Endothelial cell (in vitro differentiated cells): ENCODE measurements at places on chromosomes 12 and 14.

- DNase-seq: no peak
Measured at GRCh38 chr12:105820429-105821125, 318.2 kb downstream of the NUAK1 start.

DNA sequence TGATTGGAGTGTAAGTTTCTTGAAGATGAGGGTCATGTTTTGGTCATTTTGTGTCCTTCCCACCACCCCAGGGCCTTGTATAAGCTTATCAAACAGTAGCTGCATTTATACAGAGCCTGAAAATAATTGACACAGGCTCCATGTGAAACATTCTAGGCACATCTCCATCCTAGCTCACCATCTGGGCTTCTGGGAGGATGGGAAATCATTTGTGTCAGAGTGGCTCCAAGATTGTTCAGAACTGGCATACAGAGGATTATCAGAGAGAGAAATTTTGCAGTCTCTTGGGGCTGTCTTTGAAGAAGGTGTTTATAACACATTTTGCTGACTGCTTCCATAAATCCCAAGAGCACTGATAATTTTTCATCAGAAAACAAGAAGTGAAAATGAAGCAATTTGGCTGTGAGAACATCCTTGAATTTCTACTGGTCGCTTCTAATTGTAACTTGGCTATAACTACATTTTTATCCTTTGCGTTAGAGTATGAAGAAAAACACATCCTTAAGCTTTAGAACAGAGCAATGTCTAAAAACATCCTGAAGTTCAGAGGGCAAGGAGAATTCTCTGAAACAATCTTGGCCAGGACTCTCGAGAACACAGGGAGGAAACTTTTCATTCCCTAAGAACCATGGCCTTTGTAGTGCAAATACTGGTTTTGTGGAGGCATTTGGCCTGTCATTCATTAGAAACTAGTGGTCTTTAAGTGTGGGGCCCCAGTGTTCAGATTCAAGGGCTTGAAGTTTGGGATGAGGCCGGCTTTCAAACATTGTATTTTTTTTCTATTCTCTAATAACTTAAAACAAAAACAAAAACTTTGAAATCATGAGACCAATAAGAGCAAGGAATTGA, 151.1 kb downstream of the DACT1 start:
- no peak for DNase-seq

DNA sequence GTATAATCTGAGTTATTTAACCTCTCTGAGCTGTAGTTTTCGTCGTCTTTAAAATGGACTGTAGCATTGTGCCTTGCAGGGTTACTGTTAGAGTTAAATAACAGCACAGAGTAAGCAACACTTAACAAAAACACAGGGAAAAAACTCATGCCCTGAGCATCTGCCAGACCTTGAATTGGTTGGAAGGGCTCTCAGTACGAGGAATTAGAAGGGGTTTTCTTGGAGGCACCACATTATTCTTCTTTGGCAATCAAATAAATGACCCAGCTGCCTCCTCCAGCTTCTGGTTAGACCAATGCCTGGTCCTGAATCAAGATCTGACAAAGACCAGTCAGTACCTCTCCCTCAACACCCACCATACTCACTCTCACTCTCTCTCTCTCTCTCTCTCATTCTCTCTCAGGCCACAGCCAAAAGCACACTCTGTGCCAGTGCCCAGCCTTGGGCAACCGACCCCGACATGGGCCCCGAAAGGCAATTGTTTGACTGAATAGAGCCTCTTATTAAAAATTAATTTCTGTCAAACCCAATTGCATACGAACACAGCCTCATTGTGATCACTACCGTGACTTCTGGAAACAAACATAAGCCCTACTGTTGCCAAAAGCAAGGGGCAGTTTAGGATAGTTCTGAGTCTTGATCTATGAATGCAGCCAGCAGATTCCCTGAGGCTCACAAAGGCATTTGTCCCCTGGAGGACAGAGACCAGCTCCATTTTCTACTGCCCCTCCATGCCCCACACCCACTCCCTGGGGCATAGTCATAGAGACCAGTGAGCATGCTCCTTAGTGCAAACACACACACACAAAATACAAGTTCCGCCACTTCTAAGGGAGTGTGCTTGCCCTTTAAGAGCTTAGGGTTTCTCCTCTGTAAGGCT, 23.9 kb downstream of the DUSP6 start:
- DNase-seq: no peak

GRCh38 chr12:131687346-131688125, 23.4 kb upstream of the SFSWAP start:
- no peak for DNase-seq

DNA sequence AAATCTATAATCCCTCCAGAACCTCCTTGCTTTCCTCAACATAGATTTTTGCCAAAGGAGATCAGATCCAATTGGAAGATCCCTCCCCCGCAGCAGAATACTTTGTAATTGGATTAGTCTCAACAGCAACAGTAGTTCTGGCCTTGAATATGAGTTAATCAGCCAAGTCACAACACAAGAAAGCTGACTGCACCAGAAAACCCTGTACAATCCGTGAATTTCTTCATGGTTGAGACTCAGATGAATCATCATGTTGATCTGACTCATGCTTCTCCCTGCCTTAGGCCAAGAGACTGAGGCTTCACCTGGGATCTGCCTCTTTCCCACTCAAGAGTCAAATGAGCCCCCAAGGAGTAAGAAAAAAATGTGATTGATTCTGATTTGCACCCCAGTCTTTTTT, 3.0 kb upstream of the METTL17 start:
- DNase-seq: no peak

GRCh38 chr14:102849526-102850379, 72.5 kb downstream of the TRAF3 start:
- DNase-seq: no peak
